Renal pelvis (tissue), 12 donors: ENCODE measurements at places on chromosomes 16 and 17.

- no peak for DNase-seq
These were observed 10.2 kb downstream of the FBRS start for GRCh38 chr16:30668393-30668792.

DNA sequence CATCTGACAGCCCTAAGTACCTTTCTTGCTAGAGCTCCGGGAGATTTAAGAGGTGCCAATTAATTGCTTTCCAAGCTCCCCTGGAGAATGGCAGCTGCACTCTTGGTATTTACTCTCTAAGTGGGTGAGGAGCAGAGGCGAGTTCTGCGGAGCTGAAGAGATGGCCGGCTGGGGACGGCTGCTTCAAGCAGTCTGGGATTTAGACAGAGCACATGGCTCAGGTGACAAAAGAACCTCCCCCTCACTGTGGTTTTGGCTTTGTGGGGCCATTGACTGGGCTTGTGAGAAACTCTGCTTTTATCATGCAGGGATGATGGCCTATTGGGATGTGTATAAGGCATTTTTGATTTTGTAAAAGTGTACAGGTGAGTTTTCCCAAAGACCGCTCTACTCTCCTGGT is 239.3 kb upstream of the EEF2KMT start:
- DNase-seq = no peak

DNA sequence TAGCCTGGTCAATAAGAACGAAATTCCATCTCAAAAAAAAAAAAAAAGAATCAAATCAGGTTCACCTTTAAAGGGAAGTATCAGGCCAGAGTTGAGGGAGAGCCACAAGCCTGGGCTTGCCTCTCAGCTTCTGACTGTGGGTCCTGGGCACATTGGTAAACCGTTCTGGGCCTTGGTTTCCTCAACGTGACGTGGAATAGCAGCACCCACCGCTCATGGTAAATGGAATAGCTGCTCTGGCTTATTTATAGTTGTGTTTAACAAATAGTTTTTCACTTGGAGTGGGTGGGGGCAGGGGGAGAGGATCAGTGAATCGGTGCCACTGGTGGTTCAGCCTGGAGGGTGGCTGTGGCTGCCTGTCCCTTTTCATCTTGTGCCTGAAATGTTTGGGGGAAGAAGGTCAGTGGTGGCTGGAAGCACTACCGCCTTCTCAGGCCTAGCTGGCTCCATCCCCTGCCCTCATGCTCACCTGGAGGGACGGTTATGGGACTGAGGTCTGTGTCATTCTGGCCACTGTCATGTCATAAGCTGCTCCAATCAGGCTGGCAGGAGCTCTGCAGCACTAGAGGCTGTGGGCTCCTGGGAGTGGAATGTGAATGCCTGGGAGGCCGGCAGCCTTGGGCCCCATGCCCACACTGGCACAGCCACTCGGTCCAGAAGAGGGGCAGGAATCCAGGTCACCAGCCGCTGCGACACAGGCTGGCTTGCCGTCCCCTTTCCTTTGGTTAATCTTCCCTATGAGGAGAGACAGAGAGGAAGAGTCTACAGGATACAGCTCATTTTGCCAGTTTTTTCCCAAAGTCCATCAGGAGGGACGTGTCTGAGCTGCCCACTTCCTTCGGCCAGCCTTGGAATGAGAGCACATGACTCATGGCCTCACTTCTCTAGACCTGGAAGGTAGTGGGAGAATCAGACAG is 27.0 kb downstream of the CCR7 start:
- no peak for DNase-seq

- DNase-seq = no peak
These were observed 7.7 kb upstream of the PCTP start for GRCh38 chr17:55743103-55743679.

- DNase-seq = no peak
These were observed 13.8 kb upstream of the GSDMA start for GRCh38 chr17:39949028-39949427.

GRCh38 chr16:16863672-16864071 is 484.7 kb downstream of the NPIPA7 start:
- DNase-seq = no peak

DNA sequence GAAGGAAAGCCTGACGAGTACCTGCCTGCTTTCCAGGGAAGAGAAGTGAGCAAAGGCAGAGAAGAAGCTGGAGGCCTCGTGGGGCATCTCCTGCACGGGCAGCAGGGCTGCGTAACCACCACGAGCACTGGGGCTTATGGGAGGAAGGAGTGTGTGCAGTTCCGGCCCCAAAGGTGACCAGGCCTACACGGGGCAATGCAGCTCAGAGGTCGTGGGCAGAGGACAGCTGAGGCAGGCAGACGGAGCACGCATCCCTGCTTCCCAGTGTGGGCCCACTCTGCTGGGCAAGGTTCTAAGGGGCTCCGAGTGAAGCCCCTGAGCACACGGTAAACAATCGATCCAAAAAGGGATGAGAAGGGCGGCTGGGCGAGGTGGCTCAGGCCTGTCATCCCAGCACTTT is 109.7 kb downstream of the ANKRD11 start:
- DNase-seq = no peak

DNA sequence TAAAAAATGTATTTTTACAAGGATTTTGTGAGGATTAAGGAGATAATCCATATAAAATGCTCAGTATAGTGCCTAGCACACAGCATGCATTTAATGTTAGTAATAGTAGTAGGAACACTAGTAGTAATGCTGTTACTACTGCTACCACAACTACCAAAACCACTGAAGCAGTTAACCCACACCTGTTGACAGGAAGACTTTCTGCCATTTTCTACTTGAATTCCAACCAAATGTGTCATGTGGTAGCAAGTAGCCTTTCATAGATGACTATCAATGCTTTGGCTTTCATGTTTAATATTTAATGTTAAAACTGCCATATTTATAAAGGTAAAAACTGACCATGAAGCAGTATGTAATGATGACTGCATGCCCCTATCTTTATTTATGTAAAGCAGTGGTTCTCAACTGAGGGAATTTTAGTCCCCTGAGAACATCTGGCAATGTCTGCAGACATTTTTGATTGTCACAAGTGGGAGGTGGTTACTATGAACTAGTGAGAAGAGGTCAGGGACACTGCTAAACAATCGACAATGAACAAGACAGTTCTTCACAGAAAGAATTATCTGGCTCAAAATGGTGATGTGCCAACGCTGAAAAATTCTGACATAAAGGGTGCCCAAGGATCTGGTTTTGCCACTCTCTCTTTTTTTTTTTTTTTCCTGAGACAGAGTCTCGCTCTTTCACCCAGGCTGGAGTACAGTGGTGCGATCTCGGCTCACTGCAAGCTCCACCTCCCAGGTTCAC is 89.4 kb downstream of the ITFG1 start:
- no peak for DNase-seq

DNA sequence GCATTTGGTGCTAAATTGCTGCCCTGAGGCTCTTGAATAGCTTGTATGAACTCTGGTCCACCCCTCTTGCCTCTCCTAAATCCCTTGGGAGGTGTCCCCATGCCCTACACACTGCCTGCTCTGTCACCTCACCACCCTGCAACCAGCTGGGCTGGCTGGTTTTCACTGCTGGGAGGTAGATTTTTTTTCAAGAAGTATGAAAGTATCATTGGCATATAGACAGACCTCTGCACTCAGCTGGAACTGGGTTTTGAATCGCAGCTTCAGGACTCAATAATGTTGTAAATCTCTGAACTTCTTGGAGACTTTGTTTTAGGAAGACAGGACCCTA is 184.9 kb downstream of the MSI2 start:
- DNase-seq = no peak

GRCh38 chr17:78617511-78618061 is 40.4 kb upstream of the DNAH17 start:
- peak; percentile 4 for DNase-seq

- no peak for DNase-seq
These were observed 10.9 kb upstream of the ITGA2B start for GRCh38 chr17:44400226-44400847.

GRCh38 chr16:4200000-4200780 is 41.7 kb downstream of the SRL start:
- peak; percentile 52 for DNase-seq

DNA sequence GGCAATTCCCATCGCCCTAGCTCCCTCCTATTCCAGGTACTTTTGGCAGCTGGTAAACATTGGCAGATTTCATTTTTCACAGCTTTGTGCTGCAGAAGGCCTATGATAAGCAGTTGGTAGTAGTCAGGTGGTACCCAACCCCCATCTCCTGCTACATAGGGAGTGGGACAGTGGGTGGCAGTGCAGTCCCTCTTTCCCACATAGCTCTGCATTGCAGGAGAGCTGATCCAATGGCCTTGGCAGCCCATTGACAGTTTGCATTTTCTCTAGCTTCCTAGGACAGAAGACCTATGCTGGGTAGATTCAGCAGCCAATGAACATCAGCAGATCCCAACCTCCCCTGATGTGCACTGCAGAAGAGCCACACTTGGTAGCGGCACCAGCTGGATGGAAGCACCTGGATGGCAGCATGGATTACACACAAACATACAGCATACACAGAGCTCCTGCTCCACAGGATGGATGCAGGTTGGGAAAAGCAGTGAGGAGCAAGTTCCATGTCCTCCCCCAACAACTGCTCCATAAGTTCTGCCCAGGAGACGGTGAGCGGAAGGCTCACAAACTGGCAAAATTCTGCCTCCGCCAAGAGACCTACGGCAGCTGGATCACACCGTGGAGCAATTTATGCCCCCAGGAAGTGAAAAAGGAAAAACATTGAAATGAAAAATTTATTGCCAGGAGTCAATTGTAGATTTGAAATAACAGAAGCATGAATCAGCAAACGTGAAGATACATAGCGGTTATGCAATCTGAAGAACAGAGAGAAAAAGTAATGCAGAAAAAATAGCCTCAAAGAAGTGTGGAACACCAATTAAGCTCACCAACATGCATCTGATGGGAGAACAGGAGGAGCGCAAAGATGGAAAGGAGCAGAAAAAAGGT is 95.7 kb downstream of the CACNG1 start:
- no peak for DNase-seq

DNA sequence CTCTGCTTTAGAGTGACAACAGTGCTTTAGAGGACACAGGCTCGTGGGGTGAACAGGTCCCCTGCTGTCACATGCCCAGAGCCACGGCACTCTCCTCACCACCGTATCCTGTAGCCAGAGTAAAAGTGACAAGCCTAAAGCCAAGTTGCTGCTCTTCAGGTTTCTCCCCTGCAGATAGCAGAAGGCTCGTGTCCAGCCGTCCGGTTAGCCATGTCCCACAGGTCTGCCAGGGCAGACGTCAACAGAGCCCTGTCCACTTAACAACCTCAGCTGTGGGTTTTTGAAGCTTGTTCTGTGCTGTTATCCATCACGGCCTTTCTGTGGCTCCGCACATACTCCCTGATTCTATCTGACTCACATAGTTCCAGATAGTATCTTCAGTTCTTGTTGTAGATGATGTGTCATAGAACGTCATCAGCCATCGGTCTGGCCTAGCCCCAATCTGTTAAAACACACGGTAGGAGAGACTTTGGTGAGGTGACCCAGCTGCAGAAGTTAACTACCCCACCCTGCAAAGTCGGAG is 100.7 kb downstream of the SOCS1 start:
- DNase-seq = no peak

DNA sequence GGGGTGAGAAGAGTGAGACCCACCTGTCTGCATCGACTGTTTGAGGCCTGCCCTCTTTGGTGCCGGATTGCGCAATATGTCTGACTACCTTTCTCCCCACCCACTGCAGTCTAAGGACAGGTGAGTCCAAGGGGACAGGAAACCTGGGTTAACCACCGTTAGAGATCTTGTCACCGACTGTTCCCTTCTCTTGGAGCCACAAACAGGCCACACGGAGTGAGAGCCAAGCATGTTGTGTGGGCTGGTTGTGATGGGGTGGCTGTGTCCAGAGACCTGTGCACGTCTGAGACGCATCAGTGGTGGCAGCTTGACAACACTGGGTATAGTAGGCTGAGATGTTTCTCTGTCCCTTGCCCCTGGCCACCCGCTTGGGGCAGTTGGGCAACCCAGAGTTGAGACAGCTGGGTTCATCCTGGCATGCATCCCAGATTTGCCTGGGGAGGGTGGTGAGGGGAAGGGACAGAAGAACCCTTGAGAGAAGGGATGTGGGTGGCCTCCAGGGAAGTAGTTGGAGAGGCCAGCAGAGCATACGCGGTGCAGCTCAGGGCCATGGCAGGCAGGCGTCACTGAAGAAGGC is 21.4 kb downstream of the MPRIP start:
- no peak for DNase-seq

DNA sequence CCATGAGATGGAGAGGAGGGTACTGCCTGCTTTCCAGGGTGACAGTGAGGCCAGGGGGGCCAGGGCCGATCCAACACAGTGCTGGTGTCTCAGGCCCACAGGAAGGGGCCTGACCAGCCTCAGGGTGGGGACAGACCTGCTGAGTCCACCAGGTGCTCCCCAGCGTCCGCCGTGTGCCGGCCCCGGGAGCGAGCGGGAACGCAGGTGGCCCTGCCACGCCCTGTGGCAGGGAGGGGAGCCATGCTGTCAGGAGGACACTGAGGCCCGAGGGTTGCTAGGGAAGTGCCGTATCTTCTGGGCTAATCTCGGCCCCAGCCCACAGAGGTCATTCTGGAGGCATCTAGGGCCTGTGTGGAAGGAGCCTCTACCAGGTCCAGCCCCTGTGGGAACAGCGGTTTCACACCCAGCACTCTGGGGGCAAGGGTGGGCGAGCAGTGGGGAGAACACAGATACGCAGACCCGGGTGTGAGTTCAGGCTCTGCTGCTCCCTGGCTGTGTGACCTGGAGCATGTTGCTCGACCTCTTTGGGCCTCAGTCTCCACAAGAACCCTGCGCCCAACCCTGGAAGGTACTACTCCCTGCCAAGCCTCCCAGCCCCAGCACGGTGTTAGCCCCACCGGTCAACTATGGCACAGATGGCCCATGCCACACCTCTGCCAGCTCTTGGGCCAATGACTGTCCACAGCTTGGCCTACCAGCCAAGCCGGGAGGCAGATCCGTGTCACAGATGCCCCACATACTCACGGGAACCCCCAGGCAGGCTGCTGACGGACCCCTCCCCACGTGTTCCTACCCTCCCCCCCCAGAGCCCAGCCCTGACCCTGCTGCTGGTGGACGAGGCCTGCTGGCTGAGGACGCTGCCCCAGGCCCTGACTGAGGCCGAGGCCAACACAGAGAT is 43.9 kb upstream of the ZC3H18 start:
- no peak for DNase-seq

- DNase-seq = no peak
These were observed 7.9 kb downstream of the TAF15 start for GRCh38 chr17:35817196-35817595.

DNA sequence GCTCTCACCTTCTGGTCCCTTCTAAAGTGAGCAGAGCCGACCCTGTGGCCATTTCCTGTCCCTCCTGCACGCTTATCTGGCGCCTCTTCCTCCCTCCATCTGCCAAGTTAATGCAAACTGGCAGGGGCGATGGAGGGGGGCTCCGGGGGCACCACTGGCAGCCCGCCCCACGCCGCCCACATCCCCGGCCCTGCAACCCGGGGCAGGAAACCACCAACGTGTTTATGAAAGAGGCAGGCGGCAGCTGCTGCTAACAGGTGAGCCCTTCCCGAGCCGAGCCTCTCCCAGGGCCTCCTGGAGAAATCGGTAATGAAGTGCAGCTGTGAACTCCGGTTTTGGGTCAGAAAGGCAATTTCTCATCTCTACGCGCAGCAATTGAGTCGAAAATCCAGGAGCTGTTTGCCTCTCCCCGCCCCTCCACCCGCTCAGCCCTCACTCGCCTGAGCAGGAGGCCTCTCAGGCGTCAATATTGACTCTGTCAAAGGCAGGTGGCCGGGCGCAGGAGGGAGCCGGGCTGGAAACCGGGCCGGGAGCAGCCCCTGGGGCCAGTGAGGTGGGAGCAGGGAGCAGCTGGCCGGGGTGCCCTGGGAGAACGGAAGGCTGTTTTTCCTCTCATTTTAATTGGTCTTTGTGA is 164.4 kb upstream of the GSE1 start:
- no peak for DNase-seq

GRCh38 chr16:11342021-11342855 is 3.0 kb upstream of the RMI2 start:
- DNase-seq = no peak
